ENCODE measurements at places on chromosomes 2 and 18.

DNA sequence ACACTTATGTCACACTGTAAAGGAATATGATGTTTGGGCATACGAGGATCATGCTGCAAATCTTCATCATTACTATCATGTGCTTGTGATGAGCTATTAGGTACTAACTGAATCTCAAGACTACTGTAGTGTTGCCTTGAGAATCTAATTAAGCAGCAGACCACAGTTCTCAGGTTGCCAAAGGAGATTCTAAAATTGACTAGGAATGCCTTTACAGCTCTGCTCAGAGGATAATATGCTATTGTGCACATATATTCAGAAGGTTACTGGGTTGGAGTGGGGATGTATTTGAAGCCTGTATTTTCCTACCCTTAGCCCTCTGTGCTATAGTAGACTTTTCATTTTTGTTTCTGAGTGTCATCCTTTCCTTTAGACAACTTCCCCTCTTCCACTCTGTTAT, 175.1 kb downstream of the CDH19 start:
- no peak for DNase-seq

GRCh38 chr2:25672494-25673299, 680 bp downstream of the DTNB start:
- DNase-seq: peak; percentile 22

DNA sequence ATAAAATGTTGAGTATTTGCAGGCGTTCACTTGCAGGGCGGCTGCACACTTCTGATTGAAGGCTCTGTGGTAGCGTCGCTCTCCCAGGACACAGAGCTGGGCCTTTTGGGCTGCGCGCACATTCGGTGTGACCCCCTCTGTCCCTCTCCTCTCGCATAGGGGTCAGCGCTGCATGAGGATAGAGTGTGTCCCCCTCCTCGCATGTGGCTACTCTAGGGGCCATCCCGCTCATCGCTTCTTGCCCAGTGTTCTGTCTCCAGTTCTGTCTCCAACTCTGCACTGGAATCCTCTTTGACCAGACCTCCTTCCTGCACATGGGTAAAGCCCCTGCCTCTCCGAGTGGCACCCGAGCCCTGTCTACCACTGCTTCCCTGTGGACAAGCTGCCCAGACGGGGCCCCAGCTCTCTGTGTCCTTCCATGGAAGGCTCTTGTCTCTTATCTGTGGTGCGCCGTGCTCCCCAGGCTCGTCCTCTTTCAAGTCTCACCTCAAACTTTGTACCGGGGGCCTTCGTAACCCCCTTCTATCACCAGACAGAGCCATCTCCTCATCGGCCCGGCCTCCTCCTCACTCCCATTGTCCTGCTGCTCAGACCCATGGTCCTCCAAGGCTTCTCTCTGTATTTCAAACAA, 278.0 kb upstream of the HDAC4 start:
- no peak for DNase-seq

GRCh38 chr2:162706770-162707169, 131.8 kb downstream of the KCNH7 start:
- no peak for DNase-seq

DNA sequence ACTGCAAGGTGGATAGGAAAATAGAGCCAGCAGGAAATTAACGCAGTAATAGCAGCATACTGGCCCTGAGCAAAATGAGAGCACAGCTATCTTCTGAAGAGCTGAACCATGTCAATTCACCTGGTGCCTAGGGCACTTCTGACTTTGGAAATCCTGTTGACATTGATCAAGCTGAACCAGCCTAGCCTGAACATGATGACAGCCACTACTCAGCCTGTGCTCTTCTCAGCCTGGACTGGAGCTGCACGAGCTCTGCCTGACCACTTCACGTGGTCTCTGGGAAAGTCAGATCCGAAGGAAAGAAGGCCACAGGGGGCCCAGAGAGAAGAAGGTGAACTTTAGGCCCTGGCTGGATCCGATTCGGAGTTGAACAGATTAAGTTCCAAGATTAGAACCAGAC, 421.9 kb downstream of the LPIN1 start:
- DNase-seq: no peak

- DNase-seq: no peak
These were observed 121.9 kb downstream of the PAX3 start for GRCh38 chr2:222176890-222177289.

- no peak for DNase-seq
These were observed 80.3 kb upstream of the GAREM1 start for GRCh38 chr18:32550963-32551362.

GRCh38 chr2:68231061-68231372, 21.3 kb downstream of the PPP3R1 start:
- DNase-seq: no peak

DNA sequence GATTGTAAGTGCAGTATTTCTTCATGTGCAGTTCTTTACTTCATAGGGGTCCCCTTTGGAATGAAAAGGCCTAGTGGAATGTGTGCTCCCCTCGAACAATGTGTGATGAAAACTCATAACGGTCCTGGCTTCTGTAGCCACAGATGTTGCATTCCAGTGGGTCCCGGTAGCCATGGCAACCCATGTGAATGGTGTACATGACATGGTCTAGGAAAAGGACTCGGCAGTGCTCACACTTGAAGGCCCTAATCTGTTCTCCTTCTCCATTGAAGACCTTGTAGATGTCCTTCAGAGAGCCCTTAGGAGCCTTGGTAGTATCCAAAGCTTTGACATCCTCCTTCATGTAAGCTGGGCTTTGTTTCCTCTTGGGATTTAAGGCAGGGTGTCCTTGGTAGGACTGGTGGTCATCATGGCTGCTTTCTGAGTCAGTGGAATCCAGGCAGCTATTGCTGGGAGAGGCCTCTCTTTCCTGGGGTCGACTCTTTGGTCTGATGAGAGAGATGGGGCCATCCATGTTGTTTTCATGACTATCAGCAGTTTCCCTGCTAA, 144.0 kb downstream of the IKZF2 start:
- no peak for DNase-seq

- DNase-seq: peak; percentile 96
These were observed 18.9 kb upstream of the DPP4 start for GRCh38 chr2:162092658-162093556.

DNA sequence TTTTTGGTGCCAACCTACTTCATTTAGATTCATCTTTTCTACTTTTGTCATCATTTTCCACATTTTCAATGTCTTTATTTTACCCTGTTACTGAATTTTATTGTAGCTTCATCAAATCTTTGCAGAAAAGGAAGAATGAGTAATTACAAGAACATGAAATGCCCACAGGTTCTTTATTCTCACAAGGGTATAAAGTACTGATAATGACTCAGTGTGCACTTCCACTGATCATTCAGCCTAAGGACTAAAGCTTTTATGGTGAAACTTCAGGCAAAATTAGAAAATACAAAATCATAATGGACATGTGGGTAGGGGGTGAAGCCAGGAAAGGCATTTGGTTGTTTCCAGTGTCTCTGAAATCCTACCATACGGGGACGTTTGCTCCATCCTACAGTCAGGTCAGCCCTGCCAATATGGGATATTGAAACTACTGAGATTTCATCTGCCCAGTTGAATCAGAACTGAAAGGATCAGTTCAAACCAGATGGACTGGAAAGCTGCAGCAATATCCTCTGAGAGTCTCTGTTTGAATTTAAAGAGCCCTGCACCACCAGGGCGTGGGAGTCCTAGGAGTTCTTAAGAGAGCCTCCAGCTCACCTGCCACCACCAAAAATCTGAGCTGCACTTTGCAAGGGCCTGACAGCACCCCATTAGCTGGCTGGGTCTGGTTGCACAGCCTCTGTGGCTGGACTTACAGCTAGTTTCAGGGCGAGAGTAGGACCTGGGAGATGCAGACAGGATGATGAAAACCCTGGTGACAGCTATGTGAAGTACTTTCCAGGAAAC, 390.4 kb downstream of the CMPK2 start:
- DNase-seq: no peak

DNA sequence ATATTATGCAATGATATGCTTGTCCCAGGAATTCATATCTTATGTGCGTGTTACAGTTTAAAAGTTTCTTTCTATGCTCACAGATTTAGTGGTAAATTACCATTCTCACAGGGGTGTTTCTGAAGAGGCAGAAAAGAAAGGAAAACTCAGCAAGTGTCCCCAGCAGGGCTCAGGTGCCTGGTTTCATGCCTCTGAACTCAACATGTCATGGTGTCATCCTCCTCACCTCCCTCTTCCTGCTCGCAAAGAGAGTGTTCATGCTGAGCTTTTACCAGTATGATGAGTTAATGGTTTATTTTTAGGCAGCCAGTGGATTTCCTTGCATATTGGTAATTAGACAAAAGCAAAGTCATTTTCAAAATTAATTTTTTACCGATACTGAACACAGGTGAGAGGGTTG, 492.9 kb upstream of the ZEB2 start:
- DNase-seq: no peak

GRCh38 chr2:195312662-195313061, 344.4 kb upstream of the SLC39A10 start:
- peak; percentile 2 for DNase-seq

- no peak for DNase-seq
These were observed 64.0 kb upstream of the GALNT5 start for GRCh38 chr2:157193461-157193860.

DNA sequence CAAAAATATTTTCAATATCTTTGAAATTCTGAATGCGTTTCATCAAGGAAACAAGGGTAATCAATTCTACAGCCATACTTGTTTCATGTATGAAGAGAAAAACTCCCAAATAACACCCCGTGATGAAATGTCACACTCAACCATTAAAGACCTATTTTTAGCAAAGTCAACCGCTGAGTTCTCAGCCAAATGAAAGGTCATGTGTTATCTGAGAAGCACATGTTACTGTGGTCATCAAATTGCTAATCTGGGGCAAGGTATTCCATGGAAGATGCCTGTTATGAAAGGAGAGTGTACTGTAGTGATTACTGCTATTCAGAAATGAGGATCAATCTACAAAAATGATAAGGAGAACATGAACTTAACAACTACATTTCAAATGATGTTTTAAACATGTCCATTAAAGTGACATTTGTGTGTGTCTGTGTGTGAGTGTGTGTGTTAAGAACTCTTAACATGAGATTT, 126.7 kb downstream of the BCL2 start:
- DNase-seq: no peak

- peak; percentile 4 for DNase-seq
These were observed 83.8 kb upstream of the ACVR2A start for GRCh38 chr2:147760984-147761383.

DNA sequence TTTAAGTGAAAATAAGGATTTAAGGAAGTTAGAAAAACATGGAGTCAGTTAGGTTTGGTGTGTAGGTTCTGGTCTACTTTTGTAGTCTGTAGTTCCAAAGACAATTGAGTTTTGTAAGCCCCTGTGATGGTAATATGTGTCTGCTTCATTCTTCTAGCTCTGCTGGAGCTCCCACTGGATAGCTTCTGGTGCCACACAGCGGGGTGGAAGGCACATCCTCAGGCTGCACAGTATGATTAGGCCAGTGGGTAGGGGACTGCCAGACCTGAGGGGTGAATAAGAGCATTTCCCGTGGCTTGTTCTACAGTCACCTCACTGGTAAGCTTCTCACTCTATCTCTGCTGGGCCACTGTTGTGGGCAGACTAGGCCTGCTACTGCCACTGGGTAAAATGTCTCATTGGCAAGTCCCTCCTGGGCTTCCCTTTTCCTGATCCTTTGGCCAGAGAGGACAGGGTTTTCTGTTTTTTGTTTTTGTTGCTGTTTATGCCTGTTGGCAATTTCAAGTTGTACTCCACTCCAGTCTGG, 44.5 kb downstream of the TMEM131 start:
- DNase-seq: peak; percentile 9

GRCh38 chr2:218833023-218833609, 1.5 kb upstream of the PRKAG3 start:
- DNase-seq: no peak

DNA sequence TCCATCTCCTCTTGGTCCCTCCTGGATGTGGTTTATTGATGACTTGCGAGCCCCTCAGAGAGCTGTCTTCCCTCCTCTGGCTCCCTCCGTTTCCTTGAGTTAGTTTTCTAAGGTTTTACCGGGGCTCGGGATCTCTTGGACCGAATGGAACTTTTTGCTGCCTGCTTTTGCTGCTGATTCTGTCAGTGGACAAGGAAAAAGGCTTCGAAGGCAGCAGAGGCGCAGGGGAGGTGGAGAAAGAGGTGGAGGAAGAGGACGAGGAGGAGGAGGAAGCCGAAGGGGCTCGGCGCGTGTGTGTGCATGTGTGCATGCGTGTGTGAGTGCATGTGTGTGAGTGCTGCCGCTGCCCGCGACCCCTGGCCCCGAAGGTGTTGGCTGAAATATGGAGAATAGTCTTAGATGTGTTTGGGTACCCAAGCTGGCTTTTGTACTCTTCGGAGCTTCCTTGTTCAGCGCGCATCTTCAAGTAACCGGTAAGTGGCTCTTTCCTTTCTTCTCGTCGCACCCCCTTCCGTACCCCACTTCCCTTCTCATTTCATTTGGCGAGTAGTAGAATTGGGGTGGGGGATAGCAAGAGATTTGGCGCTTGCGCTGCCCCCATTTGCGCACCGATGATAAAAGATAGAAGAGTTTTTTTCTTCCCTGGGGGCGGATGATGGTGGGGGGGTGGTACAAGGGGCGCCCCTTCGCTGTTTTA, 557 bp downstream of the DCC start:
- no peak for DNase-seq

DNA sequence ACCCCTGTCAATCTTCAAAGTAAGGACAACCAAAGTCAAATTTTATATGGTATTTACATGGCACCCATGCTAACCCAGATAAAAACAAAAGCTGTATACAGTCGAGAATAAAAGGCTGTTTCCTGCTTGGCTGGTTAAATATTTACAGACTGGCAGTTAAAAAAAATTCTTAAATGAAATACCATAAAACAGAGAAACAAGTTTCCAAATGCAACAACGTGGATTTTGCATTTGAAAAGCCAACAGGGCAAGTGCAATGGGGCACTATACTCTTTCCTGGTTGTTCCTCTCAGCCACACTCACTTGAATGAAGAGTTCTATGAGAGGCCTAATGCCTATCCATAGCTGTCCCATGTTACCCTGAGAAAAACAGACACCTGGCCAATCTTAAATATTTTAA, 6.1 kb upstream of the NR4A2 start:
- DNase-seq: no peak

DNA sequence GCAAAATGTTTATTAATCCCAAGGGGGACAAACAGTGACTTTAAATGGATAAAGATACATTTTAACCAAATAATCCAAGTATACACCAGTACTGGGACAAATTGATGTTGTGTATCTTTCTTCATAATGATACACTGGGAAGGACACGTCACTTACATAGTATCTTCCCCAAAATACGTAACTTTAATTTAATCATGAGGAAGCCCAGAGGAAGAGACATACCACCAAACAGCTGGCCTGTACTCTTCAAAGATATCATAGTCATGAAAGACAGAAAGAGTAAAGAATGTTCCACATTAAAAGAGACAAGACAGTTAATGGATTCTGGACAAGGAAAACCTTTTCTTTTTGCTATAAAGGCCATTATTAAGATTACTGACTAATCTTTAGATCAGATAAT, 37.1 kb downstream of the AGFG1 start:
- DNase-seq: no peak

DNA sequence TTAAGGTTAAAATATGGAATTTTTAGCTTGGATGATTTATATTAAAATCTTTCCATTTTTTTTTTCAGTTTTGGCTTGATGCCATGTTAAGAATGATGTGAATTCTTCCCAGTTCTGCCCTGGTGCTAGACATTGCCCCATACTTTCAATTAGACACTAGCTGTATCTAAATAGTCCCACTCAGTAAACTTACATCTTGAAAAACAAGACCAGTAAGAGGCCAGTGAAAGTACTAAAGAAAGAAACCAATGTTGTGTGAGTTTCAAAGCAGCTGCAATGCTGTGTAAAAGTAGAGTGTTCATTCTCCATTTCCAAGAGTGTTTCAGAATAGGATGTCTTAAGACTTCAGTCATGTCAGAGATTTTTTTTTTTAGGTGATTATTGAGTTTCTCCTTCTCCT, 40.0 kb upstream of the CYBRD1 start:
- no peak for DNase-seq

GRCh38 chr2:161166538-161167409, 6.5 kb downstream of the TANK start:
- DNase-seq: peak; percentile 35
